ENCODE measurements at places on chromosomes 6 and 20.

DNA sequence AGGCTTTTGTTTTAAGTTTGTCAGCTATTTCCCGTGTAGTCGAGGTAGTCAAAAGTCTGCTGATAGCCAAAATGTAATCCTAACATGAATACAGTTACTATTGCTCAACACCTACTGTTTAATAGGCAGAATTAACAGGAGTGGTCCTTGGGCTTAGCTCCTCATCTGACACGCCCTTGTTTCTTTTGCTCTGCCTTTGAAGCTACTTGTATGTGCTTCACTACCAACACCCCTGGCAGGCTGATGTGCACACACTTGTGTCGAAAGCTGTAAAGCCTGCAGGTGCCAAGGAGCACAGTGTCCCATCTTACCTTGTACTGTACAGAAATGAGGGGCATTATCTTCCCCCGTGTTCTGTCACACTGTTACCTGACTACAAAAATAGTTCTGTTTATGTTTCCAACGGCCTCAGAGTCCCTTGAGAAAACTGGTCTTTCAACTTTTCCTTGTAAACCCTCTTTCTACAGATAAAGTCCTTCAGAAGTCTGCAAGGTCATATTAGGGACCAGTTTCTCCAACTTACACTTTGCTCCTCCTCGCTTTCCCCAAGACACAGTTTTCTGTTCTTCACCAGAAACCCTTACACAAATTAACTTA lies 9.3 kb downstream of the SDHAF4 start:
- no peaks in the 10 kb centered on the region for H3K27me3 ChIP-seq
- peaks cover 71% of the 10 kb centered on the region for H3K36me3 ChIP-seq
- H3K4me1 ChIP-seq = peaks cover 4% of the 10 kb centered on the region
- no peak overlapping the region for H3K4me3 ChIP-seq
- no peak overlapping the region for H3K27ac ChIP-seq

DNA sequence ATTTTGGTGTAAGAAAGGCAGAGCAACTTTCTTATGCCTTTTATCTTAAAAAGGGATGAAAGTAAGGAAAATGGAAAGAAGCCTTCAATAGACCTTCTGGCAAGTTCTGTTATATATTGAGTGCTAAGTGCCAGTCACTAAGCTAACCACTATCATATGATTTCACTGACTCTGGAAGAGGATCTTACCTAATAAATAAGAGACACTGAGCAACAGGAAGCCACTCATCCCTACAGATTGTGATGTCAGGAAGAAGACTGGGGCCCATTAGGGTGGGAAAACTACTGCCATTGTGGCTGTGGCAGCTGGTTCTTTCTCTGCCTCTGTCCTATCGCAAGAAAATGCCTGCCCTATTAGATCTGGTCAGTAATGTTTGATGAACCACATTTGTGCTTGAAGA lies 89.6 kb downstream of the AIG1 start:
- H3K4me1 ChIP-seq = no peaks in the 10 kb centered on the region
- H3K36me3 ChIP-seq = peaks cover 15% of the 10 kb centered on the region
- H3K4me3 ChIP-seq = no peak overlapping the region
- H3K27me3 ChIP-seq = no peaks in the 10 kb centered on the region
- H3K27ac ChIP-seq = no peak overlapping the region
- no peak for DNase-seq

- no peak overlapping the region for H3K4me3 ChIP-seq
- H3K27ac ChIP-seq = no peak overlapping the region
- no peaks in the 10 kb centered on the region for H3K4me1 ChIP-seq
- H3K36me3 ChIP-seq = no peaks in the 10 kb centered on the region
These were observed 143.2 kb downstream of the PTCHD4 start for GRCh38 chr6:47967843-47968242.

DNA sequence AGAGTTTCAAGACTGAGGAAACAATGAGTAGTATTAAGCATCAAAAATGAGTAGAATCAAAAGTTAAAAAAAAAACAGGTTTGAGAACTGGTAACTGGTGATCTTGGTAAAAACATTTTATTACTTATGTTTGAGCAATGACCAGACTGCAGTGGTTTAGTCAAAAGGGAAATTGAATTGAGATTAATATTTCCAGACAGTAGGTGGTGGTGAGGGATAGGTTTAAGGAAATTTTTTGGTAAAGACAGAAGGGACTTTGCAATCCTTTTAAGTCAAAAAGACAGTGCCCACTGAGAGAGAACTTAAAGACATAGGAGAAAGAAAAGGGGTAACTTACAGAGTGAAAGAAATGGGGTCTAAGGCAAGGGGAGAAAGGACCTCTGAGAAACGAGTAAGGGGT lies 156.9 kb downstream of the ASCC3 start:
- no peak for DNase-seq
- no peak overlapping the region for H3K4me3 ChIP-seq
- H3K27ac ChIP-seq = peak overlapping the region; percentile 86
- peaks cover 15% of the 10 kb centered on the region for H3K4me1 ChIP-seq
- H3K36me3 ChIP-seq = peaks cover 19% of the 10 kb centered on the region
- H3K27me3 ChIP-seq = no peaks in the 10 kb centered on the region

DNA sequence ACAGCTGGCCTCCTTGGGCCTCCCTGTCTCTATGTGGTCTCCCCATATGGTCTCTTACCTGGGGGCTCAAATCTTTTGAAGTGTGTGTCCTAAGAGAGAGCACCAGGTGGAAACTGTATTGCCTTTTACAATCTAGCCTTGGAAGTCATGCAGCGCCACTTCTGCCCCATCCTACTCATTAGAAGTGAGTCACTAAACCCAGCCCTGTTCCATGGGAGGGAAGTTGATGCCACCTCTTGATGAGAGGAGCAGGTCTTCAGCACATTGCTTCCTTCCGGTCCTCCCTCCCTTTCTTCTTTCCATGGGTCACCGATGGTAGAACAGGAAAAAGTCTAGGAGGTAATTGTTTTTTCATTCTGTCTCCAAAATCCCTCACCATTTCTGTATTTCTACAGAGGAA lies 156.3 kb downstream of the FOXA2 start:
- H3K4me1 ChIP-seq = peaks cover 78% of the 10 kb centered on the region
- no peak overlapping the region for H3K27ac ChIP-seq
- DNase-seq = no peak
- H3K36me3 ChIP-seq = no peaks in the 10 kb centered on the region
- peaks cover 16% of the 10 kb centered on the region for H3K27me3 ChIP-seq

GRCh38 chr20:48919882-48920526 lies 1.5 kb upstream of the ARFGEF2 start:
- no peaks in the 10 kb centered on the region for H3K36me3 ChIP-seq
- H3K27me3 ChIP-seq = no peaks in the 10 kb centered on the region
- DNase-seq = no peak
- peaks cover 46% of the 10 kb centered on the region for H3K4me1 ChIP-seq

DNA sequence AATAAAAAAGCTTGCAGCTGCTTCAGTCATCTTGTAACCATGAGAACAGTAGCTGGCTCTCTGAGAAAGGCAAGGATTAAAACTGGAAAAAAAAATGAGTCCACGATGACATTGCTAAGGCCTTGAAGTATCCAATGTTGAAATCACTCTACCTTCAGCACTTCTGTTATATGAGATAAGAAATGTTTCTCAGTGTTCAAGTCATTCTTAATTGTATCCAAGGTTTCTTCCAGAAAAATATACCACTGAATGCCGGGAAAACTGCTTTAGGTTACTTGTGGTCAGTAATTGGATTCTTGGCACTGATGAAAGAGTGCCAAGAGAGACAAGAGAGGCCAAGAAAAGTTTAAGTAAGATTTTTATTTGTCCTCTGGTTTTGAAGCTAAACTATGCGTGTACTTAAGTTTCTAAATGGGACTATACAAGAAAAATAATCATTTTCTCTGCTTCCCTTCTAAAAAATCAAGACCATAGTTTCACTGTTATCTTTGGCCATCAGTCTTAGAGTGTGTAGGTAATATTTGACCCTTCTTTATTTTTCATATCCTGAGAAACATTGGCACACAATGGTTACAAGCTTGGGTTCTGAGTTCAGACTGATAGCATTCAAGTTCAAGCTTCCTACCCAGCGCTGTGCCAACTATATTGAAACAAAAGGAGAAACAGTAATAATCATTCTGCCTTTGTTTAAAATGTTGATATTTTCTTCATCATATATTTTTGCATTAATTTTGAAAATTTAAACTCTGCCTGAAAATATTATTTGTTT lies 84.6 kb downstream of the TRDN start:
- no peak for DNase-seq
- H3K4me1 ChIP-seq = no peaks in the 10 kb centered on the region
- no peaks in the 10 kb centered on the region for H3K27me3 ChIP-seq
- H3K27ac ChIP-seq = no peak overlapping the region
- H3K36me3 ChIP-seq = no peaks in the 10 kb centered on the region

- no peak overlapping the region for H3K4me3 ChIP-seq
- peaks cover 7% of the 10 kb centered on the region for H3K27me3 ChIP-seq
- no peak for DNase-seq
- H3K36me3 ChIP-seq = peaks cover 25% of the 10 kb centered on the region
- H3K27ac ChIP-seq = peak overlapping the region; percentile 98
- H3K4me1 ChIP-seq = peaks cover 35% of the 10 kb centered on the region
These were observed 30.8 kb downstream of the KDM1B start for GRCh38 chr6:18186033-18186432.

- peak overlapping the region; percentile 52 for H3K27ac ChIP-seq
- peak overlapping the region; percentile 58 for H3K4me3 ChIP-seq
- H3K27me3 ChIP-seq = no peaks in the 10 kb centered on the region
- peaks cover 15% of the 10 kb centered on the region for H3K36me3 ChIP-seq
- no peak for DNase-seq
These were observed 22.5 kb downstream of the JARID2 start for GRCh38 chr6:15268137-15268908.

GRCh38 chr6:150584596-150584995 lies 15.1 kb upstream of the PLEKHG1 start:
- H3K4me3 ChIP-seq = no peak overlapping the region
- peaks cover 3% of the 10 kb centered on the region for H3K27me3 ChIP-seq
- no peak for DNase-seq
- no peak overlapping the region for H3K27ac ChIP-seq
- no peaks in the 10 kb centered on the region for H3K36me3 ChIP-seq
- H3K4me1 ChIP-seq = peaks cover 65% of the 10 kb centered on the region

DNA sequence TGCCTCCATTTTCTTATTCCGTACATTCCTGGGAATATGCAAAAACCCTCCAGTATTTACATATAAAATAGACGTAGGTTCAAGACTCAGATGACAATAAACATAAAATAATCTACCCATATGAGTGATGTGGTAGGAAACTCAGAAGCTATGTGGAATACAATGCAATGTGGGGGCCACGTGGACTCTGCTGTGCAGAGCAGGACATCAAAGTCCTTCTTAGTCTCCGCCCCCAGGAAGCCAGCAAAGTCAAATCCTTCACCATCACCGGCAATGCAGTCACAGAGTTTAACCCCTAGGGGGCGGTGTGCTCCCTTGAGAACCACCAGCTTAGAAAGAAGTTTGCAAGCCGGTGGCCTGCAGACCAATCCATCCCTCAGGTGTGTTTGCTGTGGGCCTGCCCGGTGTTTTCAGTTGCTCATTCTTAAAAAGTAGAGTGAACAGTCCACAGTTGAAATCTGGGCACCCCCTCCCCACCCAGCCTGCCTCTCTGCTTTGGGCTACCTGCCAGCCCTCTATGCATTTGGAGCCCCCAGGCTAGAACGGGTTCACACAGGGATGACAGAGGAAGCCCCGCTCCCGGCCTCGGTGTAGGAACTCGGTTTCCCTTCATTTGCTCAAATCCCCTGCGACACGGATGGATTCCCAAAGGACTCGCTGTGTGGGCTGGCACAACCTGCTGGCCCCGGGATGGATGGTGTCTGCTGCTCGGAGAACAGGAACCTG lies 59.9 kb downstream of the SULF2 start:
- H3K4me3 ChIP-seq = peak overlapping the region; percentile 21
- H3K4me1 ChIP-seq = peaks cover 85% of the 10 kb centered on the region
- peaks cover 5% of the 10 kb centered on the region for H3K27me3 ChIP-seq
- peak overlapping the region; percentile 67 for H3K27ac ChIP-seq
- DNase-seq = peak; percentile 81

DNA sequence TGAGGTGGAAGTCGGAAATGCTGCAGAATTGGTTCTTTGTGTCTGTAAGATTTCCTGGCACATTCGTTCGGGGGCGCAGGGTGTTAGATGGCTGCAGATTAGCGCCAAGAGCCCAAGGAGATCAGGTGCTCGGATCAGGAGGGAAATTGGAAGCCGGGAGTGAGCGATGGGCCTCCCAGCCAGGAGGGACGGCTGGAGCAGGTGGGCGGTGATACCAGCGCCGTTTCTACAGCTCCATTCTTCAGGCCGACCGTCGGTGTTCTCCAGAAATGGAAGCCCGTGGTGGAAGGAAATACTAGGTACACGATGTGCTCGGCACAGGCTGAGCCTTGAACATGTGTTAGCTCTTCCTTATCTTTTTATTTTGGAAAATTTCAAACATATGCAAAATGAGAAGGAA lies 6.5 kb downstream of the SIRPA start:
- H3K36me3 ChIP-seq = no peaks in the 10 kb centered on the region
- H3K27ac ChIP-seq = no peak overlapping the region
- no peak overlapping the region for H3K4me3 ChIP-seq
- DNase-seq = no peak
- peaks cover 63% of the 10 kb centered on the region for H3K4me1 ChIP-seq

GRCh38 chr6:137013738-137014602 lies 30.8 kb downstream of the IL20RA start:
- DNase-seq = no peak
- no peaks in the 10 kb centered on the region for H3K4me1 ChIP-seq
- no peak overlapping the region for H3K4me3 ChIP-seq
- H3K27ac ChIP-seq = no peak overlapping the region

- DNase-seq = no peak
- no peaks in the 10 kb centered on the region for H3K27me3 ChIP-seq
- H3K36me3 ChIP-seq = peaks cover 53% of the 10 kb centered on the region
These were observed 168.4 kb downstream of the WDR27 start for GRCh38 chr6:169533301-169534038.

- peaks cover 59% of the 10 kb centered on the region for H3K4me1 ChIP-seq
- no peak overlapping the region for H3K27ac ChIP-seq
- H3K27me3 ChIP-seq = peaks cover 21% of the 10 kb centered on the region
- peak overlapping the region; percentile 3 for H3K4me3 ChIP-seq
These were observed 63.5 kb downstream of the GCNT2 start for GRCh38 chr6:10584607-10585006.

DNA sequence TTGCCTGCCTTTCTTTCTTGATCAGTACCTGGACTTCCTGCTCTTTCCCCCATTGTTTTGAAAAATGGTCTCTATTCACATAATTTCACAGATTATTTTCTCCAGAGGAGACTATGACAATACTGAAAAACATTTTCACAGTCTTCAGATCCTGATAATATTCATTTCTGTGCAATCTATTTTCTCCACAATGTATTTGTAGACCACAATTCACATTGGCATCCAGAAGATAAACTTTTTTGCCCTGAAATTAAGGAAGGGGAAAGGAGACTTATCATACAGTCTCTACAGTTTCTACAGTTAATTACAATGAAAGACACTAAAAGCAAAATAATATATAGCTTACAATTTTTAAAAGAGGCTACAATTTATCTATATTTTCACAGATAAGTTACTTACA lies 18.4 kb downstream of the LCA5 start:
- H3K4me3 ChIP-seq = no peak overlapping the region
- H3K4me1 ChIP-seq = no peaks in the 10 kb centered on the region
- no peak for DNase-seq
- no peaks in the 10 kb centered on the region for H3K27me3 ChIP-seq
- peak overlapping the region; percentile 61 for H3K27ac ChIP-seq

Data from nephron progenitor cell (in vitro differentiated cells).